ENCODE measurements at places on chromosomes 7 and 10.

DNA sequence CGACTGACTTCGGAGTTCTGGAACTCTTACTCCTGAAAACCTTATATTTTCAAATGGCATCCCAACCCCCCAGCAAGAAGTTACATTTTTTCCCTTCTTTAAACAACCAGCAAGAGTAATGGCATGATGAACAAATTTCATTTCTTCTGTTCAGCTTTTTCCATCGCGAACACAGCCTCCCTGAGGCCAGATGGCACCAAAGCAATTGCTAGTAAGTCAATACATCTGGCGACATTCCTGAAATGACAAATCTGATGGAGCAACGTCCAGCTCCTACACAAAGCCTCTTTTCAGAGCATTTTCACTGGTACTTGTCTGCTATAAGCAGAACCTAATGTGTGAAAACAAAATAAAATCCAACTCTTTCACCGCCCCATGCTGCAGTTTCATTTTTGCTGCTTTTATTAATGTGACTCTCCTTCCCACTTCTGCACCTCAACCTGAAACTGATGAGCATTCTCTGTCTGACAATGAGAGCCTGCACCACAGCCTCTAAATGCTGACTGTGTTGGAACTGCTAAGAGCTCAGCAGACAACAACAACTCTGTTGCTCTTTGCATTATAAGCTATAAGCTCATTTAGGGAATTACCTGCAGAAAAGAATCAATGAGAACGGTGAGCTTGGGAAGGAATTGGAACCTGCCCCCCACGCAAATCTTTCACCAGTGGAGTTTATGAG is 229.8 kb downstream of the FGFR2 start:
- no peak for DNase-seq

- no peak for DNase-seq
These were observed 76.2 kb downstream of the CHN2 start for GRCh38 chr7:29270594-29271318.

DNA sequence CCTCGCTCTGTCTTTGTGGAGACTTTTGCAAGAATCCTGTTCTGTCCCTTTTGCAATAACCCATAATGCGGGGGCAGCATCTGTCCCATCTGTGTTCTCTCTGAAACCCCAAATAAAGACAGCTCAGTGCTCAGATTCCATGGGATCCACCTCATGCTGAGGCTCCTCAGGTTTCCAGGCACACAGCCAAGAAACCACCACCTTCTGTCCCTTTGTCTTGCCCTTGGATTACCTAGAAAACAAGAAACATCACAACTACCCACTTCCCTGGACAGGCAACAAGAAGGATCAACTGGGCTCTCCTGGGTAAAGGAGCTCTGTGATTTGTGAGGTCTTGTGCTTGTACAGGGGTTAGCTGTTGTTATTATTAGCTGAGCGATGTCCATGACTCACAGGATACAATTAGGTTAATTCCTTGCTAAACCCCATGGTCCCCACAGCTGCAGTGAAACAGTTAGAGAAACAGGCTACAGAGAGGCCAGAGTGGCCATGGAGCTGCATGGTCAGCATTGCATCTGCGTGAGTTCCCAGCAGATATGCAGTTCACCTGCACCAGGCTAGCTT is 50.2 kb downstream of the CXCL12 start:
- no peak for DNase-seq

DNA sequence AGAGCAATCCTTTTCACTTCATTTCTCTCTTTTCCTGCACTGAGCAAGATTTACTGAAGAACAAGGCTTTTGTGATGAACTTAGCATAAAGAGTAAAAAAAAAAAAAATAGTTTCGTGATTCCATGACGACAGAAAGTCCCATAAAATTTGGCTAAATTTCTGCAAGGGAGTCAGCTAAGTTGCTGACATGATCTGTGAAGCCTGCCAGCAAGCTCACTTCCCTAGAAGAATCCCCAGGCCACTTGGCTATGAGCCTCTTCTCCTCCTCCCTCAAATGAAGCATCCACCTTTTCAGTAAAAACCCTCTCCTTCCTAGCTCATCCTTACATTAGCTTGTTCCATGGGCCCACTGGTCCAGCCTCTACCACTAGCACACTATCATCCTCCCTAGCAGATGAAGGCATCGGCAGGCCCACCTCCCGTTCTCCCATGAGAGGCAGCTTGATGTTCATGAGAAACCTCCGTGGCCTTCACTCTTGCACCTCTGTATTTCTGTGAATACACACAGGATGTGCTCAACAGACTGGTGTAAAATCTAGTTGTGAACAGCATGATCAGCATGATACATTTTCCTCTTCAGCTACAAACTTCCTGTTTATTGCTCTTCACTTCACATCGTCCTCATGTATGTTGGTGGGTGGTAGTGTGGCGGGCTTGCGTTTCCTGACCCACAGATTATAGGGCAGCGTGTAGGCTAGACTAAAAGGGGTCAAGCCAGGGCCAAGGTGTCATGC is 30.9 kb downstream of the GIMAP8 start:
- DNase-seq, result no peak

GRCh38 chr7:151402029-151402835 is 7.6 kb downstream of the WDR86 start:
- DNase-seq, result no peak

DNA sequence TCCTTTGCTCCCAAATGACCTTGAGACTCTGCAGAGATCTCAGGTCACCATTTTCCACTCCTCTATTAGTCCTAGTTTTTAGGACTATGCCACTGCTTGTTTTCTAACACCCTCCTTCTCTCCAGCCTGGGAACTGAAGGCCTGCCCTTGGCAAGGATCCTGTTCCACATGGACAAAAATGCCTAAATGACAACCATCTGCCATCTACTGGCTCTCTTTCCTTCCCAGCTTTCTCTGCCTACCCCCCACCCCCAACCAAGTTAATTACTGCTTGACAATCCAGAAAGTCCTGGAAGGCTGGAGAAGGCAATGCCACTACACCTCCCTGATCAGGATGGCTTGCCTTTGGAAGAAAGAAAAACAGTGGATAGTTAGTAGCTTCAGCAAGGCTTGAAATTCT is 44.8 kb upstream of the SP8 start:
- no peak for DNase-seq

DNA sequence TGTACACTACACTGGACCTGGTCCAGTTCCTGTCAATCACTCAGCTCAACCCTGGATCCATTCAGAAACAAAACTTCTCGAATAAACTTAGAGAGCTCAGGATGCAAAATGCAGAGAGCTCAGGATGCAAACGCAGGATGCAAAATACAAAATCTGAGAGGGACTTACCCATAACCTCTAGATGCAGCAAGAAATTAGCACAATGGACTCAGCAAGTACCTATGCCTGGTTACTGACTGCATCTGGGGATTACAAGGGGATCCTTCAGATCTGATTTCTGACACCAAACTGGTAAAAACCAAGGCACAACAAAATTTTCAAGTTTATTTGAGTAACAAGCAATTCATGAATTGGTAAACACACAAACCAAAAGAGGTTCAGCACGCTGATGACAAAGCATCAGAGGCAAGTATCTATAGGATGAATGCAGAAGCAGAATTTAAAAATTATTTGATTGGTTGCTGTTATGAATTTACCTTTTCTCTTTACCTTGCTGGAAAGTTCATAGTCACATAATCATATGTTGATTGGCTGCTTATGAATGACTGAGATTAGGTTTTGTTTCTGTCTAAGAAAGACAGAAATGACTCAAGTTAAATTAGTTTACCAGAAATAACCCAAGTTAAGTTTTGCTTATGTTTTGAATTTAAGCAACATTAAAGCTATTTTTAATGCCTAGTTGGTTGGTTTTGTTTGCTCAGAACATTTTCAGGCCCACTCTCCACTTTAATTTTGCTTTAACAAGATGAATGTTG is 11.4 kb downstream of the GIMAP6 start:
- no peak for DNase-seq

DNA sequence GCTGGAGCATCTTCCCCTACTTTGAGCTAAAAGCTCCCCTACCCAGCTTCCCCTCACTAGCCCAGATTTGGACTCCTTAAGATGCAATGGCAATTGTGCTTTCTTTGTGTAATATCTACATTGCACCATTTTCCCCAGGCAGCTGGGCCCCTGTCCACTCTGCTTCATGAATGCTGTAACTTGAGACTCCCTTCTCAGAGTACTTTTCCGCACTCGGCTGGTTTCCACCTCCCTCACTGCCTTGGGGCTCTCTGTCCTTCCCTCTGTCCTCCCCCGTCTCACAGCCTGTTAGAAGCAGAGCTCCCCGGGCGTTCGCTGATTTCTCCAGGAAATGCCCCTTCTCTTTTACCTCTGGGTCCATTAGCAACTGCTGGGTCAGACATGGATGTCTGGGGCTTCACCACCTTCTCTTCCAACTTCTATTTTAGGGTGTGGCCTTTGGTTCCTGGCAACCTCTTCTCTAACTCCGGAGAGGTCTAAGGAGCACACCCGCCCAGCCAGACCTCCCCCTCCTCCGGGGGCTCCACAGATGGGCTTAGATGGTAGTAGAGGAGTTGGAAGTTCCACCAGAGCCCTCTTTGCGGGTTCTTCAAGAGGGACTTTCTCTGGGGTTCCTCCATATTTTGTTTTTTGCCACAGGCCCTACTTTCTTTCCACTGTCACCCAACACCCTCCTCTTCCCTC is 2.9 kb upstream of the TMEM72 start:
- DNase-seq, result no peak

DNA sequence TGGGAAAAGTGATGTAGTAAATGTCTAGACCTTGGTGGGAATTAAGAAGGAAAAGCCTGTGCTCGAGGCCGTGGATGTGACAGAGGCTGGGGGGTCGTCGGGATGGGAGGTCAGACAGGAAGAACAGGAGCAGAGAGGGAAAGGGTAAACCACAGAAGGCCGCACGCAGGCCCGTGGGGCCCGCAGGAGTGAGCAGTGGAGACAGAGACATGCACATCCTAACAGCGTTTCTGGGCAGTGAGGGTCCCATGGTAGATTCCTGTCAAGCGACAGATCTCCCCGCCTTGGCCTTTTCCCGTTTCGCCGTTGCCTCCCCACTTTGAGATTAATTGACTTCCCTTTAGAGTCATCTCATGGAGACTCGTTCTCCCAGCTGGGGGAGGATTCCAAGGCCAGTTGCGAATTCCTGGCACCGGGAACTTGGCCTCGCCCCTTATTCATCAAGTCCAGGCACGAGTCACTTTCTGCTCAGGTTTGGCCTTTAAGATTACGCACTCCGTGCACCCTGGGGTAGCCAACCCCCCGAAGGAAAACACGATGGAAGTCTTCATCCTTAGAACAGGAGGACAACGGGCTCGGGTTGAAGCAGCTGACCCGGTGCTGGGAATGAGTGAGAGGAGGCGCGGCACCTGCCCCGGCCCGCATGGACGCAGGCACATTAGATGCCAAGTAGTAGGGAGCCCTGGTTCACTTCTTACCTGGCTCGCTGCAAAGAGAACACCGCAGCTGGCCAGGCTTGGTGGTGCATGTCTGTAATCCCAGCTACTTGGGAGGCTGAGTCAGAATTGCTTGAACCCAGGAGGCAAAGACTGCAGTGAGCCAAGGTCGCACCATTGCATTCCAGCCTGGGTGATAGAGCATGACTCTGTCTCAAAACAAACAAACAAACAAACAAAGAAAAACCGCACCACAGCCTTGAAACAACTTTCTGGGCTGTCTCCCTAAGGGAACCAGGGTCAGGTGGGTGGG is 315.2 kb upstream of the SHH start:
- no peak for DNase-seq

GRCh38 chr10:88244781-88245625 is 338.1 kb downstream of the RNLS start:
- no peak for DNase-seq

GRCh38 chr10:6958711-6959110 is 378.6 kb upstream of the PRKCQ start:
- no peak for DNase-seq

- no peak for DNase-seq
These were observed 51.3 kb downstream of the TSPAN15 start for GRCh38 chr10:69502589-69502988.

- peak; percentile 22 for DNase-seq
These were observed 148.1 kb upstream of the CELF2 start for GRCh38 chr10:10869592-10869991.

DNA sequence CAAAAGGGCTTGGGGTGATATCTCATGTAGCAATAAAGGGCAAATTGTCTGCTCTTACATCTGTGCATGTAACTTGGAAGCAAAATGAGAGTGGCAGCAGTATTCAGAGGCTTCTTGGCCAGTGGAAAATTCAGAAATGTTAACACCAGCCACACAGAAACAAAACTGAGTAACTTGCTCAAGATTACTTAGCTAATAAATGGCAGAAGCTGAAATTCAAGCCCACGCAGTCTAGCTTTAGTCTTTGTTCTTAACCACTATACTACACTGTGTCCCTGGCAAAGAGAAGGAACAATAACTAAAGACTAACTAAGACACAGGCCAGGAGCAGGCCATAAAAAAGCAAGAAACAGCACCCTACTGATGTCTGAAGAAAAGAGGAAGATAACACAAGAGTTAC is 185.9 kb upstream of the ASAH2 start:
- DNase-seq, result no peak

DNA sequence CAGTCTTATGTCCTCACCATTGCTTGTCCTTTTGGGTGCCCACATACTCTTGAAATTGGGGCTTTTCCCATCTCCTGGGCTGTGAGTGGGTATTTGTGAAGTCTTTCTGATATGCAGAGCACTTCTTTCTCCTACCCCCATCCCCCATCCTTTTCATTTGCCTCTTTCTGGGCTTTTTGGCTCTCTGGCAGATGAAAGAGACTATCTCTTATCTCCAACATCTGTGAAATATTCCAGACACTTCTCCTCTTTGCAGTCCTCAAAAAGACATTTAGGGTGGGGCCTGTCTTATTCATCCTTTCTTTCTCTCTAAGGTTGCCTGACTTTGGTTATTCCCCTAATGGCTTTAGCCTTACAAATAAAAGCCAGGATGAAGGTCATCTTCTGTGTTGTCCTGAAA is 462.2 kb upstream of the MKI67 start:
- no peak for DNase-seq

- DNase-seq, result no peak
These were observed 57.2 kb downstream of the PDGFA start for GRCh38 chr7:462173-463103.

DNA sequence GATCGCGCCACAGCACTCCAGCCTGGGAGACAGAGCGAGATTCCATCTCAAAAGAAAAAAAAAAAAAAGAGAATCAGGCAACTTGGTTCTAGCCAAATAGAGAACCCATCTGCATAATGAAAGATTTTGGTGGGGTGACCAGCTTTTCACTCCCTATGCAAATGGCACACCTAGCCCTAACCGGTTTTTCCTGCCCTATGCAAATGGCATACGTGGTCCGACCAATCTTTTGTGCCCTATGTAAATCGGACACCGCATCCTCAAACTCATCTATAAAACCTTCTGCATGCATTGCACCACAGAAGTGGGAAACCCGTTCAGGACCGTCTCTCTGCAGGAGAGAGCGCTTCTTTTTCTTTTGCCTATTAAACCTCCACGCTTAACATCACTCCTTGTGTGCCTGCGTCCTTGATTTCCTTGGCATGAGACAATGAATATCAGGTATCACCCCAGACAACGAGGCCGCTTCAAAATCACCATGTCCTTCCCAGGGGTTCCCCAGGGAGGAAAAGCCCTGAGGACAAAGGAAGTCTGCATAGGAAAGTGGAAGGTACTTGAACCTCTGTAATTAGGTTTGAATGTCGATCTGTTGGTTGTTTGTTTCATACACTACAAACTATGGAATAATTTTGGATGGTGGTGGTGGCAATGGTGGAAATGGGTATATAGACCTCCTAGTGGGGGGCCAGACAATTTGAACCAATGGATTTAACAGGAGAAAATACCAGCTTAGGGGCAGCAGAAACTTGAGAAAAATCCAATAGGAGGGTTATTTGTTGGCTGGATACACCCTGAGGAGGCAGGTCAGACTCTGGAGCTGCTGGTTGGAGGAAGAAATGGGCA is 396.2 kb downstream of the TYW1 start:
- DNase-seq, result no peak
